ENCODE measurements at places on chromosomes 6 and 20.

- DNase-seq = no peak
These were observed 33.8 kb upstream of the IGF2R start for GRCh38 chr6:159935065-159935464.

DNA sequence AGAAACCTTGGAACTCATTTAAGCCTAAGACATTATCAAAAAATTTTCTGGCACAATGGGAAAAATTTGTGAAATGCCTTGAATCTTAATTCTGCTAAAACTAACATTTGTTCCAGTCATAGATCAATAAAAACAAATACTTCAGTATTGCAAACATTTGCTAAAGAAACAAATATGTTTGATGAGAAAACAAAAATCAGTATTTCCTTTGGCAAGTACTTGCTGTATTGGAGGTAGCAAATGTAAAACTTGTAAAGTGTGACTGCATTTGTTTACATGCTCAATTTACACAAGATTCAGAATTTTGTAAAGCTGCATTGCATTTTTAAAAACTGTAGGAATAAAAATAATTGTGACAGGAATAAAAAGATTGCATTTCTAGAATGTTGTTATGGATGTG, 183.1 kb downstream of the HS3ST5 start:
- no peak for DNase-seq

DNA sequence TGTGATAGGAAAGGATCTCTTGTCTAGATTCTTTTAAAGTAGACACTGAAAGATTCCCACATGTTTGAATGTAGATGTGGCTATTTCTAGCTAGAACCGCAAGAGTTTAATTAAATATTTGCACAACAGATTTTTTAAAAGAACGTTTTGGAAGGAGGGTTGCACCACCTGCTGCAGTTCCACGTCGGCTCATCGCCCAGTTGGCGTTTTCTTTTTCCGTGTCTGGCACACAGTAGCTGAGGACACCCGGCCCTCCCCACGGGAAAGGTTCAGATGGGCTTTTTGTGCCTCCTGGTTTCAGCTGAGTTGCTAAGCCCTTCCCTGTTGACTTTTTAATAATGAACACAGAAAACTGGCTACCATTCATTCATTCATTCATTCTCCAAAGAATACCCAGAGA, 41.8 kb upstream of the DOK5 start:
- no peak for DNase-seq

DNA sequence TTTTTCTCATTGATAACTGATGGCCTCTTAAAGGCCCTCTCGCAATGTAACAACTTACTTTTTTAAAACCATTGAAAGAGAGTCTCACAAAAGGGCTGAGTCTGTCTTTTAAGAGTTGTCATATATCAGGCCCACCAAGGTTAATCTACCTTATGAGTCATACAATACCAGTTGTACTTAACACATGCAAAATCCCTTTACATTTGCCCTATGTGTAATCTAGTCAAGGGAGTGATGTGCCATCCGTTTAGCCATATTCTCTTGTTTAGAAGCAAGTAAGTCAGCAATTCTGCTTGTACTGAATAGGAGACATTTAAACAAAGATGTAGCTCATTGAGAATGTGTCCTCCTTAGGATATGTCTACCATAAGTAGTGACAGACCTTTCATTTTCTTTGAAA, 143.7 kb downstream of the TENT5A start:
- no peak for DNase-seq

DNA sequence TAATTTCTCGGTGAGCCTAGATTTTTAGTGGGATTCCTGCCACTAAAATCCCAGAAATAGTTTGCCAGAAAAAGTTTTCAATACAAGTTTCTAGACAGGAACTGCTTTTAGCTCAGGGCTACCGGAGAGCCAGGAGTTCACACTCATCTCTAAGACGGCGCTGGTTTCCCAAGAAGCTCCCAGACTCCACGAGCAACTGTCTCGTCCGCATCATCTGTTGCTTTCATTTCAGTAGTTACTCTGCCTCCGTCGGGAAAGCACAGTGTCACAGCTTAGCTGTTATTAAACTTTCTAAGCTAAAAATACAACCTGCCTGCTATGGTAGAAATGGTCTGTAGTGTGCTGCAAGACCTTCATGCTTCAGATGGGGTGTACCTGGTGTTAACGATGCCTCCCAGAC, 197.3 kb upstream of the SNX9 start:
- DNase-seq = no peak
